IPS DF 6.9 (cell line): ENCODE measurements at places on chromosomes 1 and 21.
A peak's percentile ranks its signal among the peaks of the same experiment; 100 is the strongest.

- peak; percentile 20 for DNase-seq
Measured at GRCh38 chr1:113701429-113701828, 57.9 kb downstream of the PHTF1 start.

- no peak for DNase-seq
Measured at GRCh38 chr1:25773441-25774125, 26.4 kb upstream of the SELENON start.

GRCh38 chr1:64748222-64748621 is 3.3 kb downstream of the RAVER2 start:
- no peak for DNase-seq

DNA sequence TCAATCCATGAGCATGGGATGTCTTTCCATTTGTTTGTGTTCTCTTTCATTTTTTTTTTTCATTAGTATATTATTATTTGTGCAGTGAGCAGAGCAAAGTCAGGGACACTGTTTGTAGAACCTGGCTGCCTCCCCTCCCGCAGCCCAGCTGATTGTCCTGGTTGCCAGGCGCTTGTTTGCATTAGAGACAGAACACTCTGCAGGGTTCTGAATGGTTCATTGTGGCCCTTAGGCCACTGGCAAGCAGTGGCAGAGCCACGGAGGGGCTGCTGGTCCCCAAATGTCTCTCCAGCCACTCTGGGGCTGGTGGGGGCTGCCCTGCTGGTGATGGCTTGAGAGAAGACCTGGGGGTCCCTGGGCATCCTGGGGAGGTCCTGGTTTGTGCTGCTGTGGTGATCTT is 29.0 kb downstream of the ETS2 start:
- DNase-seq = no peak

DNA sequence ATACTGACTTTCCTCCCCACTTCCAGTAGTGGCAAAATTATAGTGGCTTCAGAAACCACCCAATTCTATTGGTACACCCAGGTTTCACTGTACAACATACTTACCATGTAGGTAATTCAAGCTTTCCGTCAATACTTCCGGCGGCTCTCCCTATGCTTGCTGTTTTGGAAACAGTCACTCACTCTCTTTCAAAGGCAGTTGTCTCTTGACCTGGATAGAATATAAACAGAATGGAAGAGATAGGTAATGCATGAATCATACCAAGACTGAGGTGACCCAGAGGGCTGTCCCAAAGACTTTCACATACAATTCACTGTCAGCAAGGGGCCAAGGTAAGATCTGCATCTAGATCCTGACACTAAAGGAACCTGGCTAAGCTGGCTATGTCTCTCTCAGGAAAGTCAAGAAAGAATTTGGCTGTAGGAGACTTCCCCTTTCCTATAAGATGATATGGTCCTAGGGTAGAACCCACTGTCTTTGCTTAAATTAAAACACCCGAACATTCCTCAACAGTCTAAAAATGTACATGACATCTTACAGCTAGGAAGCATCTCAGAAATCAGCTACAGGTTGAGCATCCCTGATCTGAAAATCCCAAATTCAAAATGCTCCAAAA is 59.6 kb downstream of the LUZP1 start:
- no peak for DNase-seq

DNA sequence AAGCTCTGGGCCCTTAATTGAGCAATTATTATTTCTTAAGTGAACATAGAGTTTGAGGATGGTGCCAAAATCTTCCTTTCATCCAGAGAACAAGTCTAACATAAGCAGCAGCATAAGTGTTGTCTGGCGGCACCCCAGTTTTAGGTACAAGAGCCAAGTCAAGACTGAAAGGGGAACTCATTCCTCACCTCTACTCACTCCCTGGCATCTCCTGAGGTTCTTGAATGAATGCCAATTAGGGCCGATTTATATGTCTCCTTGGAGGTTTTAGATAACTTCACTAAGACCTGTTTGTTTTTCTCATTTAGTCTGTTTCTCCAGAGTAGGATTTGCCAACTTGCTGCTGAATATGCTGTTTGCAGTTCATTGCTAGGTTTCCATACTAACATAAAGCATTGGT is 42.6 kb upstream of the ADGRL2 start:
- no peak for DNase-seq

GRCh38 chr1:29176576-29176975 is 5.1 kb downstream of the SRSF4 start:
- DNase-seq = no peak

DNA sequence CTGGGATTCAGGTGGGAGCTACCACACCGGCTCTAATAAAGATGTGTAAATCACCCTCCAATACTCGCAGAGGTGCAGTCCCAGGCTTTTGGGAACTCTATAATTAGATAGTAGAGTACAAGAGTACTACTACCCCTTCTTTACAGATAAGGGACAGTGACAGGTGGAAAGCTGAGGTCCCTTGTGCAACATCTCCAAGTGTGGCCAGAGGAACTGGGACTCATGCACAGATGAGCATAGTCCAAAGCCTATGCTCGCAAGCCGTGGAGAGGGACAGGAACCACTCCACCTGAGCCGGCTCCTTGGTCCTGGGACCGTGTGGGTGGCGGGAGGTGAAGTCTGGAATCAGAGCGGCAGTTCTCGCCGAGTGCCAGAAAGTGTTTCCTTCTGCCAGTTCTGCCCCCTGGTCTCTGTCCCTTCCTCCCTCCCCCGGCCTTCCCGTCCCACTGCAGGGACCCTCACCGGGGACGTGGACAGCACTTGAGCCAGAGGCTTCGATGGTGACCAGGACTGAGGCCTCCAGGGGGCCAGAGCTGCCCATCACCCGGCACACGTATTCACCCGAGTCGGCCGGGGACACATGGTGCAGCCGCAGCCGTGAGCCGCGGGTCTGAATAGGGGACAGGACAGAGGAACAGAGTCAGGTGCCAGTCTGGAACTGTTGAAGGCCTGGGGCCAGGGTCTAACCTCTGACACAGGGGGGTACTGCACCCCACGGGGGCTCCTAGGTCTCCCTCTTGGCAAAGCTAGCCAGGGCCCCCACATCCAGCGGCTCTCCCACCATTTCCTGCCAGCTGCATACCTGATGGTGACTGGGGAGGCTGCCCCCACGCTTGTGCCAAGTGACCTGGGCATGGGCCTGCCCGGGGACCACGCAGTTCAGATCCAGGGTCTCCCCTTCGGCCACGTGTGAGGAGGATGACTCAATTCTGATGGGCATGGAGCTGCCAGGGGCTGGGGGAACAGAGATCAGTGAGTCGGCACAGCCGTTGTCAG is 33.9 kb downstream of the LDLRAD2 start:
- no peak for DNase-seq

DNA sequence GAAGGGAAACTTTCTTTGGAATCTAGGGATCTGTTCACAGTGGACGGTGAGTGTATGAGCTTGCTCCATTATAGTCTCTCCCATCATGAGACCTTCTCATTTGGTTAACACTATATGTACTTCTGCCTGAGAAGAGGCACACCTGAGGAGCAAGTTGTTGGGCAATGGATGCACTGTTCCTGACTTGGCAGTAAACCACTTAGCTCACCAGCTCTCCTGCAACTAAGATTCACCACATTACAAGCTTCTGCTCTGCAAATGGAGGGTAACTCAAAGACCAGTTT is 10.2 kb downstream of the MACF1 start:
- DNase-seq = no peak

DNA sequence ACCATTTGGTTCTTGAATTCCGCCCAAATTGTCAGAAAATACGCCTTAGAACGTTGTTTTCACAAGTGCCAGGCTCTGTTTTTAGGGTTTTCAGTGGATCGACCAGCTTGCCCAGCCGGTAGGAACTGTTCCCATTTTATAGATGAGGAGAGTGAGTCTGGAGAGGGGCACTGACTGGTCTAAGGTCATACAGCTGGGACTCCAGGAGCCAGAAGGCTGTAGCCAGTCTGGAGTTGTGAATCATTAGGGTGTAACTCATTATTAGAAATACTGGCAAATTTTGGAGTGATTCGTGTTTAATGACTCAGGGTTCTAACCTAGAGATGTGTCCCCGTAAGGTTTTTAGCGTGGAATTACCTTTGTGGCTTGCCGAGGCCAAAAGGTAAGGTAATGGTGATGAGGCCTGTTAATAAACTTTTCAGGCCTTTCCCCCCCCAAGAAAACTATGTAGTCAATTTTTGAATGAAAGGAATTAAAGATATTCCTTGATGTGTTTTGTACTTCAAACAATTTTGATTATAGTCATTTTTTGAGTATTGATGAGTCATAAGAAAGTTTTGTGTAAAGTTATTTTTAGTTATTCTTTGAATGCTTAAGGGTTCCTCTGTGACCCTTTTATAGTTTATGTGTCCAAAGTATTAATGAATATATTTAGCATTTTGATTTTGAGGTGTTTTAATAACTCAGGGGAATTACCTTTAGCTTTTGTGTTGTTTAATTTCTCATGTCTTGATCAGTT is 2.1 kb downstream of the DYRK1A start:
- no peak for DNase-seq

GRCh38 chr1:246091477-246091876 is 415.6 kb downstream of the SMYD3 start:
- no peak for DNase-seq

DNA sequence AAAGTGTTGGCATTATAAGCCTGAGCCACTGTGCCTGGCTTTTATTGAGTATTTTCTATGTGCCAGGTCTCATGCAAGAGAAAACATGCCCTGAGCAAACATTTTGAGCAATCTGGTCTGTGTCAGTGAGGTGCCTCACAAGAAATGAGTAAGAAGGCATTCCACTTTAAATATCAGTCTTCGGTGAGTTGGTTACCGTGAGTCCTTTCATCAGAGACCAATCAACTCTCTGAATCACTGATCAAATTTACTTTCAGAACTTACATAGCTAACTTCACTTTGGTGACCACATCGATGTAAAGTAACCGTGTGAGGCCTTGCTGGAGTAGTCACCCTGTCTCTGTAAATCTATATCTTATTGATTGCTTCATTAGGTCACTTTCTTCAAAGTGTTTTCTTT is 14.3 kb upstream of the DDX59 start:
- DNase-seq = no peak

DNA sequence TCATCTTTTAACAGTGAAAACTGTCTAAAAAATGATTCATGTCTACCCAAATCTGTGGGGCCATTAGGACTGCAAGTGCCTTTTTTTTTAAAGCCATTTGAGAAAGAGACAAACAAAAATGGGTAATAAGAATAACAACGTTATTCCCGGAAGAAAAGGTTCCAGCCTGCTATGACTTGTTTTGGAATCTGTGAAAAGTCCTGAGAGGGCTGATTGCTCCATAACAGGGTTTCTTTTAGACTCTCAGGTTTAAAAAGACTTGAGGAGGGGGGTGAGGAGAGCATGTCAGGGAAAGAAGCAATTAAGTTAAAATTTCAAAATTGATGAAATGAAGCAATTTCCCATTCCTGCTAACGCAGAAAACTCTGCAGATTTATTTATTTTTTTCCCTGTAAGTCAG is 56.4 kb downstream of the CACHD1 start:
- DNase-seq = no peak

- no peak for DNase-seq
Measured at GRCh38 chr1:165632491-165632890, 1.5 kb downstream of the MGST3 start.

GRCh38 chr1:93631626-93632365 is 49.8 kb downstream of the BCAR3 start:
- DNase-seq = no peak

- DNase-seq = no peak
Measured at GRCh38 chr1:235986869-235987268, 78.0 kb downstream of the NID1 start.

DNA sequence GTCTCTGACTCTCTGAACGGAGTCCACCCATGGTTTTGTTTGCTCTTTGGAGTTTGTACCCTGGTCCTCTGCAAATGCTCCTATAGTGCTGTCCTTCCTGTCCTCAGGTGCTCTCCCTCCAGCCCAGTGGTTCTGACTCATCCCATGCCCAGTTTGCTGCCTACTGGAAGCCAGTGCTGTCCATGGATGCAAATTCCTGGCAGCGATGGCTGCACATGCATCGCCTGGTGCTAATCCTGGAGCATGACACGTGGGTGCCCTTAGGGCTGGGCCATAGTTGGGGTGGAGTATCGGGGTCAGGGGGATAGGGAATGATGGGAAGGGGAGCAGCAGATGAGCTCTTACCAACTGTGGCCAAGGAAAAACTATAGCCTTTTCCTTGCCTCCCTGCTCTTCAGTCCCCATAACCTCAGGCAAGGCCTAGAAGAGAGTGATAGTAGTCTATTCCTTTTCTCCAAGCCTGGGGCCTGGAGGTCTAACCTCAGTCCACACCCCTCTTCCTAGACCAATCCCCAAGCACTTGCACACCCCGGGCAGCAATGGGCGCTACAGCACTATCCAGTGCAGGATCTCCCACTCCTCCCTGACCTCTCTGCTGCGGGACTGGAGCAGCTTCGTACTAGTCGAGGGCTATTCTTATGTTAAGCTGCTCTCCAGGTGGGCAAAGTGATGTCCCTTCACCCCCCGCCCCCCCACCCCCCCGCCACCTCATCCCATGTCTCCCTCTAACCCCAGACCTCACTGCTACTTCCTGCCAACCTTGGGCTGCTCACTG is 31.6 kb downstream of the HYI start:
- DNase-seq = peak; percentile 16

- DNase-seq = no peak
Measured at GRCh38 chr1:170012920-170013319, 61.6 kb downstream of the KIFAP3 start.

DNA sequence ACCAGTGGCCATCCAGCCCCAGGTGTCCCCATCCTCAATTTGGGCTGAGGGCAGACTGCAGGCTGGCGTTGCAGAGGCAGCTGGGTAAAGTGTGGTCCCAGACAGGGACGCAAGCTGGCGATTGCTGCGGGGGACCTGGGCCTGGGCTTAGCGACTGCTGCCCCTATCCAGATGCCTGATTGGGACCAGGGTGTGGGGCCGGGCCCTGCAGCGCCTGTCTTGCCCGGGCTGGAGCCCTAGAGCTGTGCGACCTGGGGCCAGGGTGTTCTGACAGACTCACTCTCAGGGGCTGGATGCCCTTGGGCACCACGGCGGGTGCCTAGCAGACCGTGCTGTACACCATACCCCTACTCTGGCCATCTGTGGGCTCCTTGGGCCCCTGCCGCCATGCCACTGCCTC is 16.2 kb upstream of the FAAP20 start:
- DNase-seq = no peak

- DNase-seq = no peak
Measured at GRCh38 chr1:113912594-113913311, 7.6 kb downstream of the DCLRE1B start.

GRCh38 chr1:64645735-64646134 is 99.1 kb upstream of the RAVER2 start:
- no peak for DNase-seq

DNA sequence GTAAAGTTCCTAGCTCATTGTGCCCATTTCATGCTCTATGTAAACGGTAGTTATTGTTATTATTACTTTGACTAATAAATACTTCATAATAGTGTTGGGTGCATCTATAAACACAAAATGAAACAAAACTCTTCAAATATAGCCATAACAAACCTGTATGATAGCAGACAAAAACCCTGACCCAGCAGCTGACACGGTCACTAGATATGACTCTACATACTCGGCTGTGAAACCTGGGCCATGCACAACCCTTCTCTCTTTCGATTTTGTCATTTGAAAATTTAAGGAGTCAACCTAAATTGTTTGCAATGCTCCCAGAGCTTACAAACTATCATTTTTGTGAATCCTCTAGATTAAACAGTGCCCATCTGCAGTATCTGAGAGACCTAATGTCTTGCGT is 8.0 kb upstream of the RGS13 start:
- DNase-seq = no peak

GRCh38 chr1:72636631-72637030 is 354.3 kb upstream of the NEGR1 start:
- no peak for DNase-seq

GRCh38 chr1:186903374-186904136 is 74.8 kb downstream of the PLA2G4A start:
- no peak for DNase-seq
